NB4 (cell line): ENCODE measurements at places on chromosomes 3 and 15.

DNA sequence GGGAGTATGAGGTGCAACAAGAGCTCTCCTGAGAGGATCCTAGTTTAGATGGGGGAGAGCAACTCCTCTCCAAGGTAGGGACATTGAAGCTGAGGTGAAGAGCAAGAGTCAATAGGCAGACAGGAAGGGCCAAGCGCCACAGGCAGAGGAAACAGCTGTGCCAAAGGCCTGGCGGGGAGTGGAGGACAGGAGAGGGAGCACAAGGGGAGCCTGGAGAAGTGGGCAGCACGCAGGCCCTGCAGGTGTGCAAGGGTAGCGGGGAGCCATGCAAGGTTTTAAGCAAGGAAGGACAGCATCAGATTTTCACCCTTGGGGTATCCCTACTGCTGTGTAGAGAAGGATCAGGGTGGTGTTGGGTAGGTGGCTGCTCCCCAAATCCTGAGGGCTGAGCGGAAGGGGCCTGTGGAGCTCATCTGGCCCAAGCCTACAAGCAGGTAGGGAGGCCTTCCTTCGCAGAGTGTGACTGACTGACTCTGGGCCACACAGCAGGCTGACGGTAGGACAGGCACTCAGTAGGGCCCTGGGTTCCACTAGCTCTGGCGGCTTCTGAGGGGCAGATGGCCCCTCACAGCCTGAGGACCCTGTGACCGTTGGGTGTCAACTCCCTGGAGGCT, 13.3 kb downstream of the CHST13 start:
- no peak for DNase-seq

DNA sequence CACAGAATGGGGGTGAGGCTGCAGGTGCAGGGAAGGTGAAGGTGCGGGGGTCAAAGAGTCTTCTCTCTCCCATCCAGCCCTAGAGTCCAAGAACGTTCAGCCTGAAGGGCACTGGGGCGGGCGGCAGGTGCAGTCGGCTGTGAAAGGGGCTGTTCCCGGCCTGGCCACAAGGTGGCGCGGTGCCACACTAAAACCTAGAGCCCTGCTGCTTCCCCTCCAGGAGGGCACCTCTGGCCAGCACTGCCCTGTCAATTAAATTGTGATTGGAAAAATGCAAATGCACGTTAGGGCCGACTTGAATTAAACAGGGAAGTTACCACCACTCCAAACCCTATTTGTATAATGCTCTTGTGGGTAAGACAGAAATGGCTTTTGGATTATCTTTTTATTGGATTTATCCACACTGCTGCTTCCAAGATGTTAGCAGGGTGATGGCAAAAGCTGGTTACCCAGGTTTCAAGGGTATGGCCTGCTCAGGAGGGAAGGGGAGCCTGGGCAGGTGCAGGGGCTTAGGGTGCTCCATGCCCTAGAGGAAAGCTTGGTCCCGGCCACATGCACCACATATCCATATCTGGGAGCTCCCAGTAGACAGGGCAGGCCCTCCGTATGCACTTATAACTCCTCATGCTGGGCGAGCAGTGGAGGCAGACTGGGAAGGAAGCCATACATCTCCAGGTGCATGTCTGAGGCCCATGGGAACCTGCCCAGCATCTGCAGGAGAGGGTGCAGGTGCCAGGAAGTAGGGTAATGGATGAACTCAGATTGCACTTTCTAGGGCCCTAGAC, 119.8 kb downstream of the ADCY5 start:
- peak; percentile 64 for DNase-seq

- DNase-seq: no peak
These were observed 186.1 kb downstream of the FMN1 start for GRCh38 chr15:33008284-33008995.

DNA sequence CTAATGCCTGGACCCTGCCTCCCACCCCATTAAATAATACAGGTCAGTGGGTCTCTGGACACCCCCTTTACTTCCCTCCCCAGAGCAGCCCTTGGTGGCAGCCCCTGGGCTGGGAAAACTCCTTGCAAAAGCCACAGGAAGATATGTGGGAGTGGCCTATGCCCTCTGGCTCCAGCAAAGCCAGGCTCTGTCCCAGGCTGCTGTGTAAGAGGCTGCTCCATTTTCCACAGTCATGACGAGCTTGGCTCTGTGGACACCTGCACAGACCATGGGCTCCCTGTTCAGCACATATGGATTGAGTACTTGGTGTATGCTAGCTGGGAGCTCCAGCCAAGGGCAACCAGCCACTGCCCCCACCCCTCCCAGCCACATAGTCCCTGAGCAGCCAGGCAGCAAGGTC, 13.0 kb downstream of the CACNA2D2 start:
- no peak for DNase-seq

GRCh38 chr3:38297947-38298711, 16.0 kb downstream of the SLC22A14 start:
- peak; percentile 20 for DNase-seq

- DNase-seq: no peak
These were observed 559 bp downstream of the SENP5 start for GRCh38 chr3:196868297-196868661.

- no peak for DNase-seq
These were observed 104.8 kb upstream of the OSTN start for GRCh38 chr3:191094057-191094845.

DNA sequence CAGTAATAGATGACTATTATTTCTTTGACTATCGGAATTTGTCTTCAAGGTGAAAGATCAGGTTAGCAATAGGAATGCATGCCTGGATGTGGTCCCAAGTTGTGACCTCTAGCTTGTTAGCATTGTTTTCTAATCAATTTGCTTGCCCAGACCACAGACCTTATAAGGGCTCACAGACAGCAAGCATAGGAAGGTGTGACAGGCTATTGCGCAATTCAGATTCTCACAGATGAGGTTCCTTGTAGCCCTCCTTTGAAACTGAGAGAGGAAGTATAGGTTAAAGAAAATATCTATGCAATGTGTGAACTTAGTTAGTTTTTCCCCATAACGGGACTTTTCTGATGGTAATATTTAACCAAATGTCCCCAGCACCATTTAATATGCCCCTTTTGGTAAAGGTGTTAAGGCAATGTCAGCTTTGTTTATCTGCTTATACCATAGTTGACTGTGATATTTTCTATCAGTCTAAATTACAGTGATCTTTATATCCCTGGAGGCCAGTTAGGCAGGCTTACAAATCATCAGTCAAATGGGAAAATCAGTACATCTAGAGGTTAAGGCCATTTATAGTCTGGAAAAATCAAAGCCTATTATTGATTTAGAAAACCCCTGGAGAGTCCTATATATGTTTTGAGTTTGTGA, 168.1 kb upstream of the MBNL1 start:
- DNase-seq: peak; percentile 82

- DNase-seq: peak; percentile 68
These were observed 2.4 kb downstream of the PML start for GRCh38 chr15:73996939-73997338.

DNA sequence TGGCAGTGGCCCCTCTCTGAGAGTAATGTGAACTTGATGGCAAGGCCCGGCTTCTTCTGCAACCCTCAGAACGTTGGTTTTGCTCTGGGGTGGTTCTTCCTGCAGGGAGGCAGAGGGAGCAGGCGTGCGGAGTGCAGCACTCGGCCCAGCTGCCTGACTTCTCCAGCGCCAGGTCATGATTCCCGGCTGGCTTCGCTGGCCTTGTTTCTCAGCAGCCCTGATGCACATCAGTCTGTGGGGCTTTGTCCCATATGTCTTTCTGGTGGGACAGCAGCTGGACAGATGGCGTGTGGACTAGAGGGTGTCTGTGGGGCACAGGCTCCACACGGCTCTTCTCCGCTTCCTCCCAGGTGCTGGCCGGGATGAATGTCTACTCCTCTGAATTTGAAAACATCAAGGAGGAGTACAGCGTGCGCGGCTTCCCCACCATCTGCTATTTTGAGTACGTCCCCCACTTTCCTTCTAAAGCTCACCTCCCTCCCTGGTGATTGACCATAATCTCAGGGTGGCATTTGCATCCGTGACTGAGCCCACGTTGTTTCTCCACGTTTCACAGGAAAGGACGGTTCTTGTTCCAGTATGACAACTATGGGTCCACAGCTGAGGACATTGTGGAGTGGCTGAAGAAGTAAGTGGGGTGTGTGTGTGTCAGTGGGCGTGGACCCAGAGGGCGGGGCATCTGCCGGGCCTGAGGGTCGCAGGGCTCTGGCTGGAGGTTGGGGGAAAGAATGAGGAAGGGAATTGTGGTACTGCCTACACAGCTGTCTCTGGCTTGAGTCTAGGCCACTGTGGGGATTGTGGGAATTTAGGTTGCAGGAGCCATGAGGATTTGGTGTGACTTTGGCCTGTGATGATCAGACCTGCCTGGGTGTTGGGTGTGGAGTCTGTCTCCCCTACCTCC, 57.1 kb downstream of the PDIA5 start:
- DNase-seq: no peak

- peak; percentile 67 for DNase-seq
These were observed 89.0 kb upstream of the FNDC3B start for GRCh38 chr3:171950373-171950772.

DNA sequence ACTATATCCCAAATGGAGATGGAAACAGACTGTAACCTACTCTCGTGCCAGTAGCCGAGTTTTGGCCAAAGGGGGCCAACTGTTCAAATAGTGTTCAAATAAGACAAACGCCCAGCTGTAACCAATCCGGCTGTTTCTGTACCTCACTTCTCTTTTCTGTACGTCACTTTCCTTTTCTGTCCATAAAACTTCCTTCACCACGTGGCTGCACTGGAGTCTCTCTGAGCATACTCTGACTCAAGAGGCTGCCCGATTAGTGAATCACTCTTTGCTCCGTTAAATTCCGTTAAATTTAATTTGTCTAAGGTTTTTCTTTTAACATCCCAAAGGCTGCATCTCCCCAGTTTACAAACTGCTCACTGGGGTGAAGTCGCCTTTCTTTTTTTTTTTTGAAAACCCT, 219.2 kb upstream of the P2RY1 start:
- DNase-seq: no peak

- DNase-seq: no peak
These were observed 21.1 kb upstream of the MAP3K13 start for GRCh38 chr3:185341616-185342458.
